ENCODE measurements at places on chromosomes 2 and 18.

DNA sequence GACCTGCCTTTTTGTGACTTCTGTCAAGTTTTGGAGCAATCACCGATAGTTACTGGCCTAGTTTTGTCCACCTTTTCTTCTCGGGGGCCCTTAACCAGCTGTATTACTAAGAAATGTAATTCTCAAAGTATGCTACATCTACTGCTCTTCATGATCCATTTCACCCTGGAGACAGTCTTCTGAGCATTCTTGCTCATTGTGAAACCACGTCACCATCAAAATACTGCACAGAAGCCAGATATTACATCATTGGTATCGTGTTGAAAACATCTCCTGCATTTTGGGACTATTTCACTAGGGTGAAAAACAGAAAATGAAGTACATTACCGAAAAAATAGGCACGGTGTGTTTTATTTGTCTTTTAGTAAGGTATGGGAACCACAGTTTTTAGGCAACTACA lies 11.7 kb downstream of the LYPD6B start:
- no peak for DNase-seq

DNA sequence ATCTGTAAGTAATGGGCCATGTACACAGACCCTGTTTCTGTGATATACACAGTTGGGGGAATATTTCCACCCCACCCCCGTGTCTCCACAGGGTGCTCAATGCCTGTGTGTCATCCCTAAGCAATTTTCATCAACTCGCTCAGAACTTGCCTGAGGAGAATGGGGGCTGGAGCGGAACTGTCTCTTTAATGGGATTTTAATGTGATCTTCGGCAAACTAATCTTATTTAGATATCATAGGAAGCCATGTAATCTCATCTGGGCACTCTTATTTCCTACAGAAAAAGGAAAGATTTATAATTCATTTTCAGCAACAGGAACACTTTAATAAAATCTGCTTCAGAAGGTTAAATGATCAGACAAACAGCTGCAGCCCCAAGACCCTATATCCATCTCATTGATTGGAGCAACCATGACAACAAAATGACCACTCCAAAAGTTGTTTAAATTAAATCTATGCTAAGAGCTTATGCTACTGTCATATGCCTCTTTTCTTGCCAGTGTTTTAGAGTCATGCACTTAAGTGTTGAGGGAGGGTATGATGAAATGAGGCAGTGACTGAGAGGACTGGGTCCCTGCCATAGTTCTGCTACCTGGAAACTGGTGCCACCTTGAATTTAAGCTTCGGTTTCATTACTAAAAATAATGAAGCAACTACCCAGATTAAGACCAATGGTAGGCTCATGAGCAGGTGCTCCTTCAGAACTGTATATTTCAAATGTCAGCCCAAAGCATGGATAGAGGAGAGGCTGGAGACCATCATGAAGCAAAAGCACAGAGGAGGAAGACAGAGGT lies 183.1 kb upstream of the DDX18 start:
- no peak for DNase-seq

GRCh38 chr2:27965841-27966240 lies 75.3 kb downstream of the BABAM2 start:
- DNase-seq: no peak

- no peak for DNase-seq
Observed at GRCh38 chr2:68620772-68621171, 22.6 kb upstream of the PROKR1 start.

- peak; percentile 17 for DNase-seq
Observed at GRCh38 chr2:219713110-219713509, 85.7 kb downstream of the SLC4A3 start.

DNA sequence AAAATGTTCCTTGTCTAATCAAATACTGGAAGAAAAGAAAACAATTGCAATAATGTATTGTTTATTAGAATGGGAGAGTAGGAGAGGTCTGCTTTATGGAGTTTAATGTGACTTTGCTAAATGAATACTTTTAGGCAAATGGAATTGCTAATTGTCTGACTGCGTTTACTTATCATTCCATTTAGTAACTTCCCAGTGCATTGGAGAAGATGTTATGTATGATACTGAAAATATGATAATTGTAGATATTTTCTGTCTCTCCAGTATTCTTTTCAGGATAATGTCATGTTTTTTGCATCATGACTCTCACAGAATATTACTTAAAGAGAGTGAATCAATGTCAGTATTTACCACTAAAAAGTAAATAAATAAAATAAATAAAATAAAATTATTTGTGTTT lies 8.1 kb upstream of the ERBB4 start:
- DNase-seq: no peak

DNA sequence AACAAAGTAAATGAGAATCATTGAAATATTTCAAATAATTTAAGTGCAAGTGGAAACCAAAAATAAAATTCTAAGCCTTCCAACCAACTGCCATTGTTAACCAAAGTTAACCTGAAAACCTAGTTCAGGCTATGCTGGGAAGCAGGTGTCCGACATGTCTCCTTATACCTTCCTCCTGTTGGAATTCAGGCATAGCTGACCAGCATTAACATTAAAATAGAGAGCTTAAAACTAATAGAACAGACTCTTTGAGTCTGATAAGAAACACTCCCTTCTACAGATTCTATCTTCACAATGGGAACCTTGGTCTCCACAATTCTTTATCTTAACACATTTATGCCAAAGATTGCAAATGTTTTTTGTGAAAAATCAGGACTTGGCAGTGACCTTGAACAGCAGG lies 1004.9 kb upstream of the NRXN1 start:
- no peak for DNase-seq

GRCh38 chr2:226903179-226903578 lies 67.3 kb downstream of the RHBDD1 start:
- DNase-seq: no peak

DNA sequence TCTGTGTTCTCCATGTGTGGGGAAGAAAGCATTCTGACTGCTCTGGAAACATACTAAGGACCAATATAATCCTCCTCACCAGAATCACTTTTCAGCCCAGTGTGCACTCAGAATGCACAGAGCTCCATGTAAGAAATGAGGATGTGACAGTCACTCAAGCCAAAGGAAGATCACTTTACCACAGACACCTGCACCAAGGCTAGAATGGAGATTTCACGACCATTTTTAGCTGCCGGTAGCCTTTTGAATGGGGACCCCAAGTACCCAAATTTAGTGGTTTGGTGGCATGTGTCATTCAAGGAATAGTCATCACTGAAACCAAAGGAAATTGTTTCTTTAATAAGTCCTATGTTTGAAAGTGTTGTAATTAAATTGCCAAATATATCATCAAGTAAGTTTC lies 613.2 kb upstream of the ACVR2A start:
- no peak for DNase-seq

- no peak for DNase-seq
Observed at GRCh38 chr2:95669441-95669991, 77.7 kb downstream of the TRIM43 start.

- no peak for DNase-seq
Observed at GRCh38 chr2:12062053-12062395, 315.6 kb downstream of the LPIN1 start.

DNA sequence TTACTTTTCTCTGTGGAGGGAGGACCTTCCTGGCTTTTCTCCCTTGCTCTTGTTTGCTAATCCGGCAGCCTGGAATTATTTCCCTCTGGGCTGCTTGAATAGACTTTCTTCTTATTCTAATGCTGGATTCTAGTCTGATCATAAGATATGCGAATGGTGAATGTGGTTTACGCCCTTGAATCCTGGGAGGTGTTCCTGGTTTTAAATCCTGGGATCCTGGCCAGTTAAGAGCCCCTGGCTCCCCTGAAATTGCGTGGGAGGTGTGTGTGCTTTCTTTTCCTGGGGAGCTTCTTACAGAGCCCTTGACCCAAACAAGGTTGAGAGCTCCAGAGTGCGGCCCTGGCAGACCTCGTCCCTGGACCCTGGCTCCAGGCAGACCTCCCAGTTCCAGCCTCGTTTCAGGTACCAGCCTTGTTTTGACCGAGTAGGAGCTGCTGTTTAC lies 2.8 kb downstream of the SH3BP4 start:
- DNase-seq: no peak

DNA sequence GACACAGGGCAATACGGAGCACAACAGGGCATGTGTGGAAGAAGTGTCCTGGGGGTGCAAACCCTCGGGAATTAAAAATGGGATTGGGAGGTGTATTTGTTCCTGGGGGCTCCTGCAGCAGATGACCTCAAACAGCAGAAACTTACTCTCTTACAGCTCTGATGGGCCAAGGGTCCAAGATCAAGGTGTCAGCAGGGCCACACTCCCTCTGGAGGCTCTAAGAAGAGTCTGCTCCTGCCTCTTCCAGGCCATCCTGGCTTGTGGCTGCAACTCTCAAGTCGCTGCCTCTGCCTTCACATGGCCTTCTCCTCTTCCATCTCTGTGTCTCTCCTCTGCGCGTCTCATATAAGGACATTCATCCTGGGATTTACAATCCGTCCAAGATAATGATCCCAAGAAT lies 12.4 kb upstream of the SPATA3 start:
- DNase-seq: no peak

DNA sequence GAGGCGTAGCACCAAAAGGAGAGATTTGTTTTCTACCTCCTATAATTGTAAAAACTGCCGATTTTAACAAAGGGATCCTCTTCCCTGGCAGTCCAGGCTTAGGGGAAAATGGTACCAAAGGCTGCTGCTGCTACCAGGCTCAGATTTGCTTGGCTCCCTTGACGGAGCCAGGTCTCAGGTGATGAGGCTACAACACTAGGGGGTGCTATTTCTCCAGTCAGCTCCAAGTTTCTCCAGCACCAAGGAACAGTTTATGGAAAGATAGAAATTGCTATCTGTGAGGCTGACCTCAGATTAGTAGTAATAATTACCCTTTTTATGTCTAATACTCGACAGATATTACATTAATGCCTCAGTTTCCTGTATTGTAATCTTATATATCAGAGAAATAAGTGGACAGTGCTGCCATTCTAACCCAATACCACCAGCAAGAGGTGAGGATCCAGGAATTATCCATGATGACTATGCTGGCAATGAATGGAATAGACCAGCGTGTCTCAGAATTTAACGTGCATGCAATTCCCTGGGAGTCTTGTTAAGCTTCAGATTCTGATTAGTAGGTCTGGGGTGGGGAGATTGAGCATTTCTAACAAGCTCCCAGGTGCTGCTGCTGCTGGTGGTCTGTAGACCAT lies 111.3 kb downstream of the ESCO1 start:
- DNase-seq: peak; percentile 50

DNA sequence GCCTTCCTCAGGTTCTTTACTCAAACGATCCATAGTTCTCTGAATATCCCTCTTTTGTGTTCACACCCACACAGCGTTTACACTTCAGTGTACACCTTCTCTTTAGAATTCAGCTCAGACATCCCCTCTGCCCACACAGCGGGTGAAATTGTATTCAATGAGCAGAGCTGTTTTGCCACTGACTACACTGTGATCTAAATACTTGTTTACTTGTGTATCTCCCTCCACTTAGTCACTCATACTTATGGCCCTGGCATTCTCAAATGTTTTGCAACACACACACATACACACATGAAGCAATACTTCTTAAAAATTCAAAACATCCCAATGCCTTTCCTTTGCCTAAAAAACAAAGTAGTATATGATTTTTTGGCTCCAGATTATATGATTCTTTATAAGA lies 297.1 kb downstream of the TMX3 start:
- DNase-seq: no peak

- no peak for DNase-seq
Observed at GRCh38 chr2:189363559-189363958, 77.7 kb upstream of the WDR75 start.

DNA sequence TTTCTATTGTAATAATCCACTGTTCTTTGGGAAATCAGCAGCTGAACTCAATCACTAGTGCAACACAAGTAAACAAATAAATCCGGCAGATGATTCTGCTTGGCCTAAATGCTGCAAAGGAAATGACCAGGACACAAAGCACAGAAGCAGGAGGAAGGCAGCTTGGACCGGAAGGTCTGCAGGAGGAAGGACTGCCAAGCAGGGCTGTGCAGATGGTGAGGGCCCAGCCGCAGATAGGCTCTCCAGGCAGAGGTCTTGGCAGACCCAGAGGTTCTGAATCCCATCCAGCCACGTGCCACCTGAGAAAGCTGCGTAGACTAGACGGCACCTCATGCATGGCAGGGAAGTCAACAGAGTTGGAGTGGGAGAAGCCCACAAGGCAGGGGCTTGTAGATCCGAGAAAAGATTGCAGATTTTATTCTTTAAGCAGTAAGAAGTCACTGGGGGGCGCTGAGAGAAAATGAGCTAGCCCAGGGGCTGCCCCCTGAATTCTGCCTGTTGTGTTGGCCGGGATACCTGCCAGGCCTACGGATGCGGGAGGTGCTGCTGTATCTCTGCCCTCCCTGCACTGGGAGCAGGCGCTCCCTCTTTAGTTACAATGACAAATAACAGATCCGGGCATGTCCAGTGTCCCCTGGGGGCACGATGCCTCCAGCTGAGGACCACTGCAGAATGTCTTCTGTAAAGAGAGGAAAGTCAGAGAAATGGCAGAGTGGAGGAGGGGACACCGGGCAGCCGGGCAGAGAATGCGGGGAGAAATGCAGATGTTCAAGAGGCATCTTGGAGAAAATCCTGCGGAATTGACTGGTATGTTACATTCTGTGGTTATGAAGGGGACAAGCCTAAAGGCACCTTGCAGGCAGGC lies 153.5 kb downstream of the PXDN start:
- no peak for DNase-seq

DNA sequence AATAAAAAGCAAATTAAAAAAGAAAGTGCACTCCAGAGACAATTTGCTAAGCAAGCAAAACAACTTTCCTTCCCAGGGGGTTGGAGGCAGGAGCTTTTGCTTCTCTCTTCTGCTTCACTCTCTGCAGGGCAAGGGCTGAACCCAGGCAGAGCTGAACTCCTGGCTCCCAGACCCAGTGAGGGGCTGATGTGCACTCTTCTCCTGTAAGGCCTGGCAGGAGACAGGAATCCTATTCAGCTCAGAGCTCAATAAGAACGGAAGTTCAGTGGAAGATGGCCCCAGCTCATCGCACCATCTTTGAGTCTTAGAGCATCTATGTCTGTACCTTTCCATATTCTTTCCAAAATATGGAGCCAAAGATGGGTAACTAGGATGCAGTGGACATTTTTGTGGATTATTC lies 29.1 kb downstream of the CIB4 start:
- no peak for DNase-seq

DNA sequence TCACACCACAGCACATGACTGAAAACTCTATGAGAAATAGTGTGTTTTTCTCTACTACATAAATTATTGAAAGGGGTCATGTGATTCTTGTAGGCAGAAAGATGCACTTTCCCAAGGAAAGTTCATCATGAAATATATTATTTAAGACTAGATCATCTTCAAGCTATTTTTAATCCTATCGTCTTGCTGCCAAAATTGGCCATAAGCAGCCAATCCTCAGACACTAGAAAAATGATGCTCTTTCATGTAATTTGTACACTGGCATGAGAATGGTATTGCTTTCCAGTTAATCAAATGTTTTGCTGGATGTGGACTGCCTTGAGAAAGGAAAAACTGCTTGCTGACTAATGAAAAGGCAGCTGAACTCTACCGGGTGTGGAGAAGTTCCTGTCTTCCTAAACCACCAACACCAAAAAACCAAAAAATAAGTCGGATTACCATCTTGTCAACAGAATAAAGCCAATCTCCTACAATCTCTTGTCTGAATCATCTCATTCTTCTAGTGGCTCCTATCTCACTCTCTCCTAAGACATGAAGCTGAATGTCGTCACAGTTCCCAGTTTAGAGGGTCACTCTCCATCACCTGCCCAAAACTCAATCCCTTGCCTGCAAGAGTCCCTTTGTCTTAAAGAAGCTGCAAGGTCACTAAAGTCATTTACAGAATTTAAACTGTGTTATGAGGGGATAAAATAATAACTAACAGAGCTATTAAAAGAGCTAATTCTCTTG lies 5.3 kb downstream of the BCL2 start:
- DNase-seq: no peak

Data from liver (tissue), 10 donors.